ENCODE measurements at places on chromosomes 1 and 21. TPM values are rescaled to one million over a fixed set of nuclear protein-coding genes. Genes with fewer than 3 reads are reported as not detected.

DNA sequence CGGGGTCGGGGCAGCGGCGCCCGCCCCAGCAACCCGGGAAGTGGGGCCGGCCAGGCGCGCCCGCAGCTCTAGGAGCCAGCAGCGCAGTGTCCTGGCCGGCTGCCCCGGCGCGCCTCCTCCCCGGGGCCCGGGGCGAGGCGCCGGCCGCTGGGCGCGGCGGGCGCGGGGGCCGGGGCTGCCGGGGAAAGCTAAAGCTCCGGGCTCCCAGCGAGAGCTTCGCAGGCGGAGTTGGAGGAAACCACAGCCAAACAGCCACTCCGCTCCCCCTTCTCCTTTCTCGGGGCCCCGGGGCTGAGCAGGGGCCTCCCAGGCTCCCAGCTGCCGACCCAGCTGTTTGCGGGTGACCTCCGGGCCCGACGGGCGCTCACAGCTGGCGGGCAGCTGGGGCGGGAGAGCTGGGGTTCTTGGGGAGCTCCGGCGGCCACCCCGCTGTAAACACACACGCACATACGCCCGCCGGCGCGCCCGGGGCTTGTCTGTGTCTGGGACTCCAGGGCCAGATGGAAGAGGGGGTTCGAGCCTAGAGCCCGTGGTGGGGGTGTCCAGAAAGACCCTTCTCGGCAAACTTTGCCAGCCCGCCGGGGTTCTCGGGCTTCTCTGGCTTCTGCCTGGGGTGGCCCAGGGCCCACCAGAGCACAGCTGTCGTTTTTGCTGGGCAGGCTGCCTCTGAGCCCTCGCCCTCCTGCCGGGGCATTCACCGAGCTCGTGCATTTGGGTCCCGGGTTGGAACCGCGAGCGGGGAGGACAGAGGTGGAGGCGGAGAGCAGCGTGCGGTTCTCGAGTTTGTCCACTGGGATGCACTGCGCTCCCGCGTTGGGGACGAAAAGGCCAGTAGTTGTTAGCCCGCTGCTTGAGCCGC, 1.5 kb downstream of the AJAP1 start:
- DNase-seq: peak; percentile 38
- H3K4me1 ChIP-seq: no peaks in the 10 kb centered on the region
- H3K36me3 ChIP-seq: no peaks in the 10 kb centered on the region
- H3K27ac ChIP-seq: no peak overlapping the region
- H3K4me3 ChIP-seq: no peak overlapping the region

- H3K27me3 ChIP-seq: no peaks in the 10 kb centered on the region
- no peak overlapping the region for H3K27ac ChIP-seq
- H3K4me1 ChIP-seq: peaks cover 17% of the 10 kb centered on the region
Observed at GRCh38 chr1:33081554-33082305, 777 bp downstream of the AZIN2 start.

DNA sequence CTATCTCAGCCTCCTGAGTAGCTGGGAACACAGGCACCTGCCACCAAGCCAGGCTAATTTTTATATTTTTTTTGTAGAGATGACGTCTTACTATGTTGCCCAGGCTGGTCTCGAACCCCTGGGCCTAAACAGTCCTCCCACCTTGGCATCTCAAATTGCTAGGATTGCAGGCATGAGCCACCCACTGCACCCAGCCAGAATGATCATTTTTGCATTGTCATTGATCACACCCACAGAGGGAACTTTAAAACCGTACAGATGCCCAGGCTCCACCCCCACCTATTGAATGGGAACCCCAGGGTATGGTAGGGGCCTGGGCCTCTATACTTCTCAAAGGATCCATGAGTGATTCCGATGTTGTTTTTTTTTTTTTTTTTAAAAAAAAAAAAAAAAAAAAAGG, 36.7 kb downstream of the ETNK2 start:
- no peak for DNase-seq
- H3K4me1 ChIP-seq: no peaks in the 10 kb centered on the region
- no peaks in the 10 kb centered on the region for H3K27me3 ChIP-seq
- H3K36me3 ChIP-seq: no peaks in the 10 kb centered on the region
- no peak overlapping the region for H3K4me3 ChIP-seq

GRCh38 chr1:2115008-2115641, 64.9 kb downstream of the PRKCZ start:
- DNase-seq: no peak
- H3K4me1 ChIP-seq: peaks cover 7% of the 10 kb centered on the region
- H3K27me3 ChIP-seq: peaks cover 20% of the 10 kb centered on the region
- H3K4me3 ChIP-seq: no peak overlapping the region
- no peak overlapping the region for H3K27ac ChIP-seq

TMCO4 gene
- 2.4 TPM for total RNA-seq

PRRX1 gene
- total RNA-seq: 2.6 TPM

KRTAP10-7 gene
- total RNA-seq: not detected

DHRS3 gene
- 3.4 TPM for total RNA-seq
